Effector memory CD8-positive, alpha-beta T cell (primary cell): ENCODE measurements at places on chromosomes 16 and 17.

DNA sequence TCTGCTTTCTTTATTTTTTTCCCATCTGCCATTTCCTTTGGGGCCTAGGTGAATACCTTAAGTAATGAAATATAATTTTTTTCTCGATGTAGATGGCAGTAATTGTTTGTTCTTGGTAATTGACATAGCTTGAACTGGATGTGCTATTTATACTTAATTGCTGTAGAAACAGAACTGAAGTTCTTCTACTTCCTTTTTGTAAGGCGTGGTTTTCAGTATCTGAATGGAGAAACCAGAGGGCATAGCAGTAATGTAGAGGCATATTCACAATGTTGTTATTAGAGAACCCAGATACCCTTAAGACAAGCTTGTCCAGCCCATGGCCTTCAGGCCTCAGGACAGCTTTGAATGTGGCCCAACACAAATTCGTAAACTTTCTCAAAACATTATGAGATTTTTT, 16.4 kb downstream of the ATP6V0A1 start:
- DNase-seq = no peak

DNA sequence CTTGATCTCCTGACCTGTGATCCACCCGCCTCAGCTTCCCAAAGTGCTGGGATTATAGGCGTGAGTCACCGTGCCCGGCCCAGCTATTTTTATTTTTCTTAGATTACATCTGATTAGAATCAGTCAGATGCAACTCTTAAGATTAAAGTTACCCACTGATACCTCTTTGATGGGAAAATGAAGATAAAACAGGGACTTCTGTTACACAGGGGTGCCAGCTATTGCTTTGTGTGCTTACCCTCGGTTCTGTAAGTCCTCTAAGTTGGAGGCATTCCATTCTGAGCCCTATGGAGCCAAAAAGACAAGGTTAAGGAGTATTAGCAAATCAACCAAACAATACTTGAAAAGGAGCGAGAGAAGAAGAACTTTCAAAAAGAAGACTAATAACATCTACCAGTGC, 32.6 kb upstream of the CORO6 start:
- no peak for DNase-seq

GRCh38 chr16:46638947-46639925, 18.1 kb upstream of the SHCBP1 start:
- DNase-seq = no peak

DNA sequence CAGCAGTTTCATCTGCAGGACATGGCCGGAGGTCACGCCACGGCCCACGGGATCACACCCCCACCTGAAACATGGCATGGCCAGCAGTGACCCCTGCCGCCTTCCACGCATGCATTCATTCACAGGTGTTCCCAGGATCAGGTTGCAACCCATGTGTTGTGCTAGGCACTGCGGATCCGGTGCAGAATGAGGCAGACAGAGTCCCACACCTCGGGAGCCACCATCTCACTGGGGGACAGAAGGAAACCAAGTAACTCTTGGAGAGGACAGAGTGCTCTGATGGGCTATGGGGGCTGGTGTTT, 4.3 kb upstream of the MSRB1 start:
- DNase-seq = no peak

- no peak for DNase-seq
Observed at GRCh38 chr16:75250089-75250808, 1.2 kb downstream of the BCAR1 start.

- no peak for DNase-seq
Observed at GRCh38 chr16:483341-484075, 44.0 kb upstream of the CAPN15 start.

DNA sequence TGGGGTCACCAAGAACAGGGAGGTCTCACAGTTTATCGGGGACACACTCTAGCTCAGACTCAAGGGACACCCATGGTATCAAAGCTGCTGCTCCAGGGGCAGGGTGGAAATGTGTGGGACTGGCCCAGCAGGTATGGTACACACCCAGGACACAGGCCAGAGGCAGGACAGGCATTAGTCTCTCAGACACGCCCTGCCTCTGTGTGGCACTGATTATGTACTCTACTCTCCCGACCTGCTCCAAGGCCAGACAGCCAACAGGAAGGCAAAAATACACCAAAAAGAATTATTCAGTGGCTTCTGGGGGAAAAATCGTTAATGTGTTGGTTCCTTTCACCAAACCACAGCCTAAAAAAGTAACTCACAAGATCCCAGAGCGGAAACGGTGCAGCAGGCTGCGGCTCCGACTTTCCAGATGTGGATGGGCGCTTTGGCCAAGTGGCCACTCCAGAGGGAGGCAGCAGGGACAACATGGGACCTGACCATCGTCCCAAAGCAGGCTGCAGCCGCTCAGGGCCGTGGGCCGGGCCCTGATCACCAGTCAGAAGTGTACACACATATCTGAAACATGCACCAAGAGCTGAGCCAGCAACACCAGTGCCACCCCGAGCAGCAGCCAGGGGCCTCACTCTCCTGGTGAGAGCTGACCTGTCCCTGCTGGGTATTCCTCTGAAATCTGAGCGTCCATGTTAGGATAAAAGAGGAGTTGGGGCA, 1.0 kb upstream of the SIRT7 start:
- DNase-seq = no peak

DNA sequence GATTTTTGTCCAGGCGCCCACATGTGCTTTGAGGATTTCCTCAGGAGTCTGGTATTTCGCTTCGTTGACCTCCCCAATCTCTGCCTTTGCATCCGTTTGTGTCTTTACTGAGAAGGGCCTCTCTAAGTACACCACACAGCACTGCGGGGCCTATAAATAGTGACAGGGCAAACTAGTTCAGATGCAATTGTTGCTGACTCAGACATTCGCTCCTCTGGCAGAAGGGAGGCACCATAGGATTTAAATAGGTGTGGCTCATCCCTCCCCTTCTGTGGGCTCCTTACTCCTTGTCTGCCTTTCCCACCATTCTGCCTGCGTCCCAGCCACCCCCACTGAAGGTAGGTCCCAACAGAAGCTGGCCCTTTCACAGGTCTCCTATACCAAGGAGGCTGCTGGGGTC, 192.3 kb downstream of the SHISA9 start:
- DNase-seq = no peak

DNA sequence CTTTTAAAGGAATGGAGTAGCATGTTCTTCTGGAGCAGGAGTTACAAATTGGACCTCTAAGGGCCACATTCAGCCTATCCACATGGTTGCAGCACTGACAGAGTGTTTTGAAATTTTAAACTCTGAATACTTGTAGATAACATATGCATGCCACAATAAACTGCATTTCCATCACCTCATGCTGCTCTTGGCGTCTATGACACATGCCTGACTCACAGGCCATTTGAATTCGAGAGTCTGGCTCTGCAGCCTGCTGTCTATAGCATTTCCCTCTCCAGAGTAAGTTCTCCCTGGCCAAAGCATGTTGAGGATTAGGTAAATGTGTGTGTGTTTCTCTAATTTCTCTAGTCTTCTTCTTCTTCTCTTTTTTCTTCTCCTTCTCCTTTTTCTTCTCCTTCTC, 28.7 kb upstream of the MYOCD start:
- DNase-seq = no peak

DNA sequence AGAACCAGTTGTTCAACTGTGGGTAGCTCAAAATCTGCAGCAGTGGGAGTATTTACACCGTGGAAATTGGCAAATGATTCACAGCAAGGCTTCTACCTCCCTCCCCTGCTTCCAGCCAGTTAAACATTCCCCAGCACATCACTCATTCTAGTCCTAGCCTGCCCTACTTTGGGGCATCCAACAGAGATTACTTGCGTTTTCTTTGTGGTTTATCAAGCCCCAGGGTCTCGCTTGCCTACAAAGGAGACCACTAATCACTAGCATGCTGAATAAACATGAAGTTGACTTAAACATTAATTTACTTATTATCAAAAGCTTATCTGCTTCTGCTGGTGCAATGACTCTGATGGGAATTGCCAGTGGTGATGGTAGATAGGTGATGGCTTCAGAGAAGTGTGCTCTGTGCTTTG, 94.5 kb downstream of the MARF1 start:
- DNase-seq = no peak

GRCh38 chr16:2663553-2664546, 18.5 kb upstream of the KCTD5 start:
- no peak for DNase-seq

GRCh38 chr16:58419241-58419990, 27.1 kb downstream of the GINS3 start:
- no peak for DNase-seq

DNA sequence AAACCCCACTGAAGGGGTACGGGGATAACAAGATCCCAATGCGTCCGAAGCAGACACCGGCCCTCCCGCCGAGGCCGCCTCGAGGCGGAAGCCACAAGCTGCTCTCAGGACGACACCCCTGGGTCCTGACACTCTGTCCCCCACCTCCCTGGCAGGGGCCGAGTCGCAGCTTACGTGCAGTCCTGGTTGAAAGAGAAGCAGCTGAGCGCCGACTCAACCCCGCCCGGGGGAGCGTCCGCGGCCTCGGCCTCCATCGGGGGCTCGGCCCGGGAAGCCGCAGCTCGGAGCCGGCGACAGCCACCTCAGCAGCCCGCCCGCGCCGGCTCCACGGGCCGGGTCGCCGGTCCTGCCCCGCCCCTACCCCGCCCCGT, at the start of gene WIPI1:
Gene WIPI1, minus strand, starts transcription at position 329 of the 371 bp plus-strand sequence. Its CDS starts 75 bp downstream, at position 254.
- DNase-seq = no peak

GRCh38 chr16:68790130-68790761, 53.1 kb upstream of the TANGO6 start:
- no peak for DNase-seq

DNA sequence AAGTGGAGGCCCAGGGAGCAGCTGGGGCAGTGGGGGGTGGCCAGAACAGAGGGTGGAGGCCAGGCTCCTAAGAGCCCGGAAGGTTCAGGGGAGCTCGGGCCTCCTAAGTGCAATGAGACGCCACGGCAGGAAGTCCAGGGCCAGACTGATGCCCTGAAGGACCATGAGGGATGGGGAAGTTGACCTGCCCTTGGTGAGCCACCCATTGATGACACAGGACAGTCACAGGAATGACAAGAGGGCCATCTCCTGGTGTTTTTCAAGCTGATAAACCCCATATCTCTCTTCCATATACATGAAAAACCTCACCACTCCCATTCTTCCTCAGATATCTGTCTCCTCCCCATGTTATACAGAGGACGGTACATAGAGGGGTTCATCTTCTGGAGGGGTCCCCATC, 5.8 kb upstream of the MRPL58 start:
- no peak for DNase-seq

- DNase-seq = no peak
Observed at GRCh38 chr17:16534236-16534635, 34.8 kb downstream of the ZNF287 start.

DNA sequence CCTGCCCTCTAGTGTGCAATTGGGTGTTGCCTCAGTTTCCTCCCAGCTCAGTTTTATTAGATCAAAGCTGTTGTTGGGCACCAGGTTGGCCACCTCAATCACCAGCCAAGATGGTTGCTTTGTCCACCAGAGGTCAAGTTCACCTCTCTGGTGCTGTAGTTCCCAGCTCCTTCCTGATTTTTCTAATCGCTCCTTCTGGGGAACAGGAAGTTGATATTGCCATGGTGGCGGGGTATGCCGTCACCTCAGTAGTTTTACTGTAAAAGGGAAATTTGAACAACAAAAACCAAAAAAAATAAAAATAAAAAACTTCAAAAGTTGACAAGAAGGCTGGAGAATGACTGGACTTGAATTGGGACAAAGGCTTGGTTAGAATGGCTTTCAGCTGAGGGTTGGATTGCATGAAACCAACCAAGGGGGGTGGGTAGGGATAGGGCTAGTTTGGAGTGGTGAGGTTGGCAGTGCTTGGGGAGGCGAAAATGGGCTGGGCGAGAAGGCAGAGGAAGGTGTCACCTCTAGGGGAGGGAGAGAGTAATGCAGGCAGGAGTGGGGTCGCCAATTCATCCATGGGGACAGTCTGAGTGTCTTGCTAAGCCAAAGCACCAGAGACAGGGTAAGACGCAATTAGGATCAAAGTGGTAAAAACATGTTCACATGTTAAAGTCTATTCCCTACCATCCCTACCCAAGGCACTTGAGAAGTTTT, 6.2 kb downstream of the EFNB3 start:
- no peak for DNase-seq

- DNase-seq = no peak
Observed at GRCh38 chr17:11331547-11332513, 90.8 kb downstream of the SHISA6 start.

GRCh38 chr16:1669698-1670097, 8.4 kb upstream of the JPT2 start:
- no peak for DNase-seq

- no peak for DNase-seq
Observed at GRCh38 chr16:81535679-81536360, 91.2 kb downstream of the CMIP start.

DNA sequence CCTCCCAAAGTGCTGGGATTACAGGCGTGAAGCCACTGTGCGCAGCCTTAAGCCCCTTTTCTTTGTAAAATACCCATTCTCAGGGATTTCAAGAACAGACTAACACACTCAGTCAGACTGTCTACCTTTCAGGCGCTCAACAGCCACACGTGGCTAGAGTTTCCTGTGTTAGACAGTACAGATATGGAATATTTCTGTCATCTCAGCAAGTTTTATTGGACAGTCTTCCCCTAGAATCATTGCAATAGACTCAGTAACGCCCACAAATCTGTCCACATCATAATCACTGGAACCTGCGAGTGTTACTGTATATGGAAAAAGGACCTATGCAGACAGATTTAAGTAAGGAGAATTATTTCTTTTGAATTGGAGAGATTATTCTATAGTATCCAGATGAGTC, 160.5 kb downstream of the RBFOX1 start:
- DNase-seq = no peak

DNA sequence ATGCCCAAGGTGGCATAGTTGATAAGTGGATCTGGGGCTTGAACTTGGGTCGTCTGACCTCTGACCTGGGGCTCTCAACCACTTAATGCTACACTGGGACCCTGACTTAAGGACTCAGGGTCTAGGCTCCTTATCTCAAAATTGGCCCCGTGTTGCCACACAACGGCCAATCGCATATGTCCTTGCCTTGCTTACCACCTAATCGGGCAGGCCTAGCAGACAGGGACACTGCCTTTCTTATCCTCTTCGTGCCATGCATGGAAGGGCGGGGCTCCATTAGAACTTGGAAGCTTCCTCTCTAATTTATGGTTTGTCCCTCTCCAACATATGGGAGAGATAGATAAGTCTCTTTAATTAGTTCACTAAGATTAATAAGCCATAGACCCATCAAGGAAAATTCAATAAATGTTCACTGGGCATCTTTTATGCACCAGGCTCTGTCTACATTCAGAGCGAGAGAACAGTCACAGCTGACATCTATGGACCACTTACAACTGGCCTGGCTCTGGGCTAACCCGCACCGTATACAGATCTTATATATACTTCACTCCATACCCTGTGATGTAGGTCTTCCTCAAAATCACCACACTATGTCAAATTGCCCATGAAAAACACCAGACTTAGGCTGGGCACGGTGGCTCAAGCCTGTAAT, 35.1 kb downstream of the CDH1 start:
- DNase-seq = no peak

- no peak for DNase-seq
Observed at GRCh38 chr16:74184839-74185238, 111.8 kb upstream of the PSMD7 start.

GRCh38 chr16:78519896-78520295, 420.4 kb downstream of the WWOX start:
- DNase-seq = no peak

- no peak for DNase-seq
Observed at GRCh38 chr17:33499040-33499439, 205.9 kb upstream of the ASIC2 start.
